ENCODE measurements at places on chromosomes 16 and 17.

- no peak for DNase-seq
Observed at GRCh38 chr17:38685491-38685890, 10.7 kb upstream of the EPOP start.

DNA sequence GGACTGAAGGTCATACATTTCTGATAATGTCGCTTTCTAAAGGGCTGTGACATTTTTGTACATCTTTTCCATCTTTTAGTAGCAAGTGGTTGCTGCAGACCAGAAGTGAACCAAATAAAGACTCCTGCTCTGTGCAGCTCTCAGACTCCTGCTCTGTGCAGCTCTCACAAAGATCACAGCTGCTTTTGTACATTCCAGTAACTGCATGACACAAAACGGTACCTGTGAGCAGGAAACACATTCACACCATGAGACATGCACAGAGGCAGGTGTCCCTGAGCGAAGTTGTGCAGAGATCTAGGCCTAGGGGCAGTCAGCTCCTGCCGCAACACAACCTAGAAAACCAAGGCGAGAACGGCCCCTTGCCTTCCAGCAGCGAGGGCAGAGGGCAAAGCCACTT, 67.5 kb downstream of the KLHDC4 start:
- DNase-seq, result no peak

- no peak for DNase-seq
Observed at GRCh38 chr16:58455750-58456149, 44.2 kb upstream of the NDRG4 start.

DNA sequence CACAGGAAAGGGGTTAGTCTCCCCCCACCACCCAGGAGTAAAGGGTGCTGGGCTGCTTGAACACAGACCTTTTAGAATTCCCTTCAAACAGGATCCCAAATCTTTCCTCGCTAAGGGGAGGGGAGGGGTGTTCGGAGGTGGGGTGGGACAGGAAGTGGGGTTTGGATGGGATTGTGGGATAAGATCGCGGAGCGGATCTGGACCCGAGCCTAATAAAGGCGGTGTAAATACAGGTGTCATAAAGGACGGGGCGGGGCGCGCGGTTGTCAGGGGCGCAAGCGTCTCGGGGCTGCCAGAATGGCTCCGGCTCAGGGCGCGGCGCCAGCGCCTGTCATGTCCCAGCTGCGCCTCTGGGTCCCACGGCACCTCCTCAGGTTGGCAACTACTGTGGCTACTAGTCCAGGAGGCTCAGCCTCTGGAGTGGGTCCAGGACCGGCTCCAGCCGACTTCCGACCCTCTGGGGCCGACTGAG, 59.8 kb upstream of the FBXO47 start:
- peak; percentile 58 for DNase-seq
